ENCODE measurements at places on chromosomes 16 and 17. TPM values are rescaled to one million over a fixed set of nuclear protein-coding genes. Genes with fewer than 3 reads are reported as not detected.

DNA sequence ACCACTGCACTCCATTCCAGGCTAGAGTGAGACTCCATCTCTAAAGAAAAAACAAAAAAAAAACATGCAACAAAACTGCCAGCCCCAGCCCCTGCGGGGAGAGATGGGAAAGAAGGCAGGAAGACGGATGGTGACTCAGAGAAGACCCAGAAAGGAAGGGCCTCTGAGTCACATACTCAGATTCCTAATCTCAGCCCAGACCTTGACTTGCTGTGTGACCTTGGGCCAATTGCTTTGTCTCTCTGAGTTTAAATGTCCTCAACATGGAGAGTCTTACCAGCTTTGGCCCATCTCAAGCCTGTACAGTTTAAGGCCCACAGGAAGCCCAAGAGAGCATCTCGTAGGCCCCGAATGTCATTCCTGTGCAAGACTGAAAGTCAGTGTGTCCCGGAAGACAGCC is 86.5 kb upstream of the LHX1 start:
- H3K4me3 ChIP-seq, result no peak overlapping the region
- no peak overlapping the region for H3K27ac ChIP-seq
- no peaks in the 10 kb centered on the region for H3K27me3 ChIP-seq
- H3K4me1 ChIP-seq, result no peaks in the 10 kb centered on the region
- H3K36me3 ChIP-seq, result no peaks in the 10 kb centered on the region

DNA sequence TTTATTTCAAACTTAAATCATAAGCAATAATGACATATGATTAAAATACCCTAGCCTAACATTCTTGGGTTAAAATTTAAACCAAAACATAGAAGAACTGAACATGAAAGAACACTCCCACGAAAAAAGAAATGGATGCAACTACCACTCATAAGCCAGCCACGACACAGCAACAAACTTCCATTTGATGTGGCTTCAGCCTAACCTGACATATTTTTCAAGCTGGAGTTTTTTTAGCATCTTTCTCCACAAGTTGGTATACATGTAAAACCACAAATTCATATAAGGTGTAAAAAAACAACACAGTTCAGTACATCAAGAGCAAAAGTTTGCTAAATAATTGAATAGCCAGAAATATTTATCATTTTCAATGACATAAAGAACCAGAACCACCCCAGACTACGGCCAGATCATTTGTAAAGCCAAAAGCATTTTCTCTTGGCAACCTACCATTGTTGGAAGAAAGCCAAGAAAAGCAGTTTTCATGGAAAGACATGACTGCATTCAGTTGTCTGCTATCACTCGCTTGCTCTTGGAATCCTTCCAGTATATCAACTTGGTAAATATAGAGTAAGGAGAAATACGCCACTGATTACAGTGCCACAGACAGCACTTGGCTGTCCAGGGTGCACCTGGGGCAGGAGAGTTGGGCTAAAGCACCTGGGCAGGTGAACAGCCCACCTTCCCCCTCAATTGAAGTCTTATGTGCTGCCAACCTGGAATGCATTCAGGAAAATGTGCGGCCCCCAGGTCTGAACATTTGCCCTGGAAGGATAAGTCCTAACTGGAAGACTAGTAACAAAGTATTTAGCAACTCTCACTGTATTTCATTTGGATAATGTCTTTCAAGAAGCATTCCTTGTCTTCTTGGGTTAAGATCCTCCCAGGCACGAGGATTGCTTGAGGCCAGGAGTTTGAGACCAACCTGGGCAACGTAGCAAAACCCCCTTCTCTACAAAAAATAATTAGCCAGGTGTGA is 60.5 kb downstream of the CREBBP start:
- DNase-seq, result no peak
- peak overlapping the region; percentile 13 for H3K27ac ChIP-seq
- H3K27me3 ChIP-seq, result no peaks in the 10 kb centered on the region
- no peak overlapping the region for H3K4me3 ChIP-seq
- no peaks in the 10 kb centered on the region for H3K36me3 ChIP-seq

DNA sequence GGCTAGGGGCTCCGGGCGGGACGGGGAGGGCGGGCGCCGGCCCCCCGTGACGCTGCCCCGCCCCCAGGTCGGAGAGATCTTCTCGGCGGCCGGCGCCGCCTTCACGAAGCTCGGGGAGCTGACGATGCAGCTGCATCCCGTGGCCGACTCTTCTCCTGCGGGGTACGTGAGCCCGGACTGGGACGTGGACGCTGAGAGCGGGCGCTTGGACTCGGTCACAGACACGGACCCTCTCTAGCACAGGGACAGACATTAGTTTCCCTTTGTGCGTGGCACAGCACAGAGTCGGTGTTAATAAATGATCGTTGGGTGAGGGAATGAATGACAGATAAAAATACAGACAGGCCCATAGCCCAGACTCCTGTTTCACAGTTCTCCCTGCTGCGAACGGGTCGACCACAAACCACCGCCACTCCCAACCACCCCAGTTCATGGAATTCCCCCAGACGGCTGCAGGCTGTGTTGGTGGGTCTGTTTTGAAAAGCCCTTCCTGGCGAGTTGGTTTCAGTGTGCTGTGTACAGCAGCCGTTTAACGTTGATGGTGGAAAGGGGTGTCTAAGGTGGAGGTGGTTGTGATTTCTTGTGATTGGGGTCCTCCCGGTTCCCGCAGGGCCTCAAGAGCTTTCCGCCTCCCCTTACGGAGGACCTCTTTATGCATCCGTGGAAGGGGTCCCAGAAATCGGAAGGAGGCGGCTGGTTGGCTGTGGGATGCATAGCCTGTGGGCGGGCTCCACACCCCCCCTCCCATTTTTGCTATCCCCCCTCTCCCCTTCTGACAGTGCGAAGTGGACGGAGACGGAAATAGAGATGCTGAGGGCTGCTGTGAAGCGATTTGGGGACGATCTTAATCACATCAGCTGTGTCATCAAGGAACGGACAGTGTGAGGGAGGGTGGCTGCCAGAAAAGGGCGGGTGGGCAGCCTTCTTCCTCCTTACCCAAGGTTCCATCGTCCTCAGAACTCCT is 2.9 kb downstream of the RNASEK start:
- DNase-seq, result no peak
- H3K4me1 ChIP-seq, result no peaks in the 10 kb centered on the region
- peak overlapping the region; percentile 95 for H3K27ac ChIP-seq
- H3K4me3 ChIP-seq, result peak overlapping the region; percentile 88

DNA sequence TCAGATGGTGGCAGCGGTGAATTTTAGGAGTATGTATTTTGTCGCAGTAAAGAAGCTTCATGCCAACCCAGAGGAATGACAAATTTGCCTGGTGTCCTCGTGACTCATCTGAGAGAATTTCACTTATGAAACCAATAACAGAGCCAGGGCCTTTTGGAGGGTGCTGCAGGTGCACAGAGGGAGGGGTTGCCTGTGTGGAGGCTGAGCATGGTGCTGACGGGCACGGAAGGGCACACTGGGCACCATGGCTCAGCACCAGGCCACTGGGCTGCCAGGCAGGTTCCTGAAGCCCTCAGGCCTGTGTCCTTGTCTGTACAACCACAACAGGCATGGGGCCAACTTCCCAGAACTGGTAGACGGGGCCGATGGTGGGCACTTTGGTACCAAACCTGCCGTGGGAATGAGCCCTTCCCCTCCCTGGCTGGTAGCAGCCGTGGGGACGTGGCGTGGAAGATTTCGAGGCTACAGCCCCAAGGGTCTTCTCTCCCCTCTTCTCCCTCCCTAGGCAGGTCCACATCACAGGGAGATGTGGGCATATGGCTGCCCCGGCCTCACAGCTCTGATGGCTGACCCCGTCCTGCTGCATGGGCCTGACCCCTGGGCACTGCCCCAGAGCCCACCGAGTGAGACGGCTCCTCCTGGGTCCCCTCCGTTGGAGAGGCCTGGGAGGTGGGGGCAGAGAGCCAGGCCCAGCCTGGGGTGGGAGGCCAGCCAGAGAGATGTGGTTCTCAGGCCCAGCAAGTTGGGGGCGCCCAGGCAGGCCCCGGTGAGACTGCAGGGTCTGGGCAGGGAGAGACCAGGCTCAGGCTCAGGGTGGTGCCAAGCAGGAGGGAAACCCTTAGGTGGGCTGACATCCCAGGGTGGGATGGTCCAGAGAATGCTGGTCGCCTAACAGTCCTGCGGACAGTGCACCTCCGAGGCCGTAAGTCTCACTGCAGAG is 30.2 kb upstream of the ZNF469 start:
- DNase-seq, result no peak
- no peaks in the 10 kb centered on the region for H3K36me3 ChIP-seq
- H3K4me1 ChIP-seq, result peaks cover 7% of the 10 kb centered on the region
- no peak overlapping the region for H3K4me3 ChIP-seq
- no peak overlapping the region for H3K27ac ChIP-seq
- H3K27me3 ChIP-seq, result no peaks in the 10 kb centered on the region

GRCh38 chr17:72445055-72445991 is 324.5 kb downstream of the SOX9 start:
- no peaks in the 10 kb centered on the region for H3K27me3 ChIP-seq
- DNase-seq, result no peak
- H3K4me3 ChIP-seq, result no peak overlapping the region
- no peaks in the 10 kb centered on the region for H3K36me3 ChIP-seq

DNA sequence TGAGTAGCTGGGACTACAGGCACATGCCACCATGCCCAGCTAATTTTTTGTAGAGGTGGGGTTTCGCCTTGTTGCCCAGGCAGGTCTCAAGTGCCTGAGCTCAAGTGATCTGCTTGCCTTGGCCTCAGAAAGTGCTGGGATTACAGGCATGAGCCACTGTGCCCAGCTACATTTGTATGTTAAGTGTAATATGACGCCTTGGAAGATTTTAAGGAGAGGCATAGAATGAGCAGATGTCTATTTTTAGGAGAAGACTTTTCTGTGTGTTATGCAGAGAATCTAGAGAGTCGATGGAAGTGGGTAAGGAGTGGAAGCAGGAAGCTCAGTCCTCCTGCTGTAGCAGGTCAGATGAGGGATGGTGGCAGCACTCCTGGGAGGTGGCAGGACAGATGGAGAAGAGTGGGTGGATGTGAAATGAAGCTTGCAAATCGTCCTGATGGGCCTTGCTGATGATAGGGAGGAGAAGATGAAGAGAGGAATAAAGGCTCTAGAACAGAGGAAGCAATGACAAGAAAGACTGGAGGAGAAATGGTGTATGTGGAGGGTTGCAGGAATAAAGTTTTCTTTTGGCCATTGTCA is 125.3 kb downstream of the SHISA6 start:
- H3K4me3 ChIP-seq, result no peak overlapping the region
- no peak for DNase-seq
- no peak overlapping the region for H3K27ac ChIP-seq
- no peaks in the 10 kb centered on the region for H3K36me3 ChIP-seq

GRCh38 chr16:11047057-11047456 is 102.7 kb downstream of the CLEC16A start:
- no peaks in the 10 kb centered on the region for H3K27me3 ChIP-seq
- H3K36me3 ChIP-seq, result peaks cover 84% of the 10 kb centered on the region
- no peak for DNase-seq
- H3K4me1 ChIP-seq, result no peaks in the 10 kb centered on the region
- H3K27ac ChIP-seq, result peak overlapping the region; percentile 82
- no peak overlapping the region for H3K4me3 ChIP-seq

DNA sequence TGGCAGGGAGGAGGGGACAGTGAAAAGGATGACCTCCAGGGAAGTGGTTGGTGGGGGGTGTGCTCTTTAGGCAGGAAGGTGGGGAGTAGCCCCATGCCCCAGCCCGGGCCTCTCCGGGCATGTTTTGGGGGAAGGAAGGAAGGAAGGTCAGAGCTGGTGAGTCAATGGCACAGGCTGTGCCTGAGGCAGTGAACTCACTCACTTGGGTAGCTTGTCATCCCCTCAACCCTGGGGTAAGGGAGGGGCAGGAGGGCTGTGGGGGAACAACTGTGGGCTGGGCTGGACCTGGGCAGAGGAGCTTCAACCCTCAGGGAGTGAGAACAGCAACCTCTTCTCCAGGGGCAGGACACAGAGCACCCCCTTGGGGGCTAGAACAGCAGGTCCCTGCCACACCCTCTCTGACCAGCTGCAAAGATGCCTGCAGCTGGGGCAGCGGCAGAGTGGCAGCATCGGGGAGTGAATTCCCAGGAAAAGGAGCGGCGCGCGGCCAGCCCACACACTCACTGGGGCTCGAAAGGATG is 6.3 kb downstream of the CSF3 start:
- H3K36me3 ChIP-seq, result no peaks in the 10 kb centered on the region
- H3K27me3 ChIP-seq, result no peaks in the 10 kb centered on the region

- peak overlapping the region; percentile 51 for H3K27ac ChIP-seq
- no peak for DNase-seq
- no peaks in the 10 kb centered on the region for H3K36me3 ChIP-seq
- no peaks in the 10 kb centered on the region for H3K4me1 ChIP-seq
- peak overlapping the region; percentile 39 for H3K4me3 ChIP-seq
Observed at GRCh38 chr17:68954146-68954896, 871 bp downstream of the ABCA8 start.

GRCh38 chr17:81466564-81467472 is 45.8 kb downstream of the ACTG1 start:
- peaks cover 23% of the 10 kb centered on the region for H3K4me1 ChIP-seq
- no peaks in the 10 kb centered on the region for H3K27me3 ChIP-seq
- H3K36me3 ChIP-seq, result no peaks in the 10 kb centered on the region
- H3K4me3 ChIP-seq, result no peak overlapping the region

- H3K27me3 ChIP-seq, result no peaks in the 10 kb centered on the region
- no peak for DNase-seq
- H3K36me3 ChIP-seq, result no peaks in the 10 kb centered on the region
- no peak overlapping the region for H3K4me3 ChIP-seq
- no peak overlapping the region for H3K27ac ChIP-seq
- peaks cover 5% of the 10 kb centered on the region for H3K4me1 ChIP-seq
Observed at GRCh38 chr17:67470163-67470562, 93.1 kb downstream of the PITPNC1 start.

GRCh38 chr16:87068762-87069150 is 248.4 kb downstream of the C16orf95 start:
- H3K27ac ChIP-seq, result peak overlapping the region; percentile 22
- H3K36me3 ChIP-seq, result no peaks in the 10 kb centered on the region
- DNase-seq, result no peak
- no peaks in the 10 kb centered on the region for H3K4me1 ChIP-seq

DNA sequence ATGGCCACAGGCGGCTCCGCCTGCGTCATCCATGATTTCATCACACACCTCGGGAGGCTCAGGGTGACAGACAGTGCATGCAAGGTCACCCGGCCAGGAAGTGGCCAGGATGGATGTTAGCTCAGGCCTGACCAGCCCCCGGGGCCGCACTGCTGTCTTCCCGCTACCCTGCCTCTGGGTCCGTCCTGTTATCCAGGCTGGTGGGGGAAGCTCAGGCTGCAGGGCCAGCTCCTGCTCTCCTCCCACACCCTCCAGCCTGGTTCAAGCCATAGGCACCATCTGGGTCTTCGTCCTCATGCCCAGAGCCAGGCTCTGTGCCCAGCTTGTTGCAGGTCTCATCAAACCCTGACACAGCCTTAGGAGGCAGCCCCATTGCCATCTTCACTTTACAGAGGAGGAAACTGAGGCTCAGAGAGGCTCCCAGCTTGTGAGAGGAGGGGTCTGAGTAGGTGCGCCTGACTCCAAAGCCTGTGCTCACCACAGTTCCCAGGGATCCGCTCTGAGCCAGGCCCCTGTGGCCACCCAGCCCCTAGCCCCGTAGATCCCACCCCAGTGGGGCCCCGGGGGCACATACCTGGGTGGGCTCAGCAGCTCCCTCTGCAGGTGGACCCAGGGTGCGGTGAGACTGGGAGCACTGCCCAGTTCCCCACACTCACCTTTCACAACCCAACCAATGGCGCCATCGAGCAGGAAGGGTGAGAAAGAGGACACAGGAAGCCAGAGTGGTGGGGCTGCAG is 412 bp upstream of the ADGRG3 start:
- no peaks in the 10 kb centered on the region for H3K4me1 ChIP-seq
- H3K27ac ChIP-seq, result no peak overlapping the region
- H3K27me3 ChIP-seq, result peaks cover 3% of the 10 kb centered on the region
- no peak overlapping the region for H3K4me3 ChIP-seq
- no peaks in the 10 kb centered on the region for H3K36me3 ChIP-seq

The CMTM1 gene
- not detected for total RNA-seq

The DRC7 gene
- total RNA-seq, result not detected

The STH gene
- total RNA-seq, result not detected

The CA5A gene
- not detected for total RNA-seq

The ABCA9 gene
- total RNA-seq, result 130 TPM

The MOSMO gene
- 33.6 TPM for total RNA-seq

The GDPD1 gene
- total RNA-seq, result 10.7 TPM

The SEPTIN12 gene
- not detected for total RNA-seq
